ENCODE measurements at places on chromosomes 16 and 17. TPM values are rescaled to one million over a fixed set of nuclear protein-coding genes. Genes with fewer than 3 reads are reported as not detected.

DNA sequence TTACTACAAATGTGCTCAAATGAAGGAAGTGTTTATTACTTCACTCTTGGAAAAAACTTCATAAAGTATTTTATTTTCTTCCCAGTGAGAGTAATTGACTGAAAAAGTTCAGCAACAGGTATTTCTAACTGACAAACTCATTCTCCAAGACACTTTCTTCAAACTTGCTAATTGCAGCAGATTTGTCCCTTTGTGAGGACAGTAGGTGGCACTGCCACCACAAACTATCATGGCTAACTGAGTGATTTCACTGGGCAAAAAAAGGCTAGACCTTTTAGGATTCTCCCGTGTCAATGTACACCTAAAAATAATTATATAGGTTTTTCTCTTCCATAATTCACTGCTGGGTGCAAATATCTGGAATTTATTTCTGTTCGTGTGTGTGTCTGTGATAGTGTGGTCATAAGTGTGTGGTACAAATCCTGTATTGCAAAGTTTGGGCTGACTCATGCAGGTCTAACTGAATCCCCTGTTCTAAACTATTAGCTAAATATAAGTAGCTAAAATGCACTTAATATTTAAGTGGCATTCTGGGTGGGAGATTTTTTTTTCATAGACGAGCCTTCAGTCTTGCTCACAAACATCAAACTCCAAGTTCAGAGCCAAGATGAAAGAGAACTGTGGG lies 3.9 kb downstream of the HS3ST3A1 start:
- no peak overlapping the region for H3K27ac ChIP-seq
- peaks cover 31% of the 10 kb centered on the region for H3K27me3 ChIP-seq
- H3K4me3 ChIP-seq: no peak overlapping the region
- DNase-seq: no peak
- peaks cover 23% of the 10 kb centered on the region for H3K4me1 ChIP-seq

DNA sequence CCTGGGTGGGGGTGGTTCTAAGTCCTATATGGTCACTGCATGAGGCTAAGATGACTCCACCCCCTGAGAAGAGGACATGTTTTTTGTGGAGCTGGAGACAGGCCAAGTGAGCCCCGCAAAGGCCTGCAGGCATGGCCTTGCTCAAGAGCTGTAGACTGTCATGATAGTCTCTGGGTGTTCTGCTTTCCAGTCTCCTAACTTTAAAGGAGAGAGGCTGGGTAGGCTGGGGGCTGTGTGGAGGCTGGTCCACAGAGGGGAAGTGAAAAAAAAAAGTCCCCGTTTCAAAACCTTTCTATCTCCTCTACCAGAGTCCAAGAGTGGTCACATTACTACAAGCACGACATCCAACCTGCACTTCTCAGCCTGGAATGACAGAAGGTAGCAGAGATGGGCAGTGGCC lies 27.1 kb downstream of the CDRT4 start:
- no peak for DNase-seq
- no peaks in the 10 kb centered on the region for H3K27me3 ChIP-seq
- no peaks in the 10 kb centered on the region for H3K36me3 ChIP-seq
- H3K4me3 ChIP-seq: no peak overlapping the region
- H3K4me1 ChIP-seq: peaks cover 20% of the 10 kb centered on the region
- H3K27ac ChIP-seq: no peak overlapping the region

- no peaks in the 10 kb centered on the region for H3K27me3 ChIP-seq
- H3K4me1 ChIP-seq: peaks cover 56% of the 10 kb centered on the region
- peak overlapping the region; percentile 48 for H3K27ac ChIP-seq
- no peaks in the 10 kb centered on the region for H3K36me3 ChIP-seq
- no peak overlapping the region for H3K4me3 ChIP-seq
- no peak for DNase-seq
Observed at GRCh38 chr17:29682987-29683386, 60.3 kb upstream of the CORO6 start.

DNA sequence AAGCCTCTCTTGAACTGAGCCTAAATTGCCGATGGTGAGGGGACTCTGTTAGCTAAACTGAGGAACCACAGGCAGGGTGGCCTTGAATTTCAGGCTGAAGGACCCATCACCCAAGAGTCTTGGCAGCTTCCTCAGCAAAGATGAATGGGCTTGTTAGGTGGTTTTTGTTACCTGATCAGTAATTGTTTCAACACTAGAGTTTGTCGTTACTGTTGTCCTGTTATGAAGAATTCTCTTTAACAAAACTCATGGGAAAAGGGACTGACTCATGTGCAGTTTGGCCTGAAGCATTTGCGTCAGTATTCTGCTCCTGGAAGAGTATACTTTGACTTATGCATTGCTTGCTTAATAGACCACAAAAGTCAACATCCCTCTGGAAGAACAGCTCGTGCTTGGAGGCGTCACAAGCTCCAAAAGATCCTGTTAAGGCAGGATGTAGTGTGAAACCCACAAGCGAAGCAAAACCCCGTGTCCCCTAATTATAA lies 206.0 kb downstream of the IRX3 start:
- no peak overlapping the region for H3K27ac ChIP-seq
- no peak for DNase-seq
- no peaks in the 10 kb centered on the region for H3K36me3 ChIP-seq
- no peaks in the 10 kb centered on the region for H3K4me1 ChIP-seq

- no peaks in the 10 kb centered on the region for H3K36me3 ChIP-seq
- DNase-seq: no peak
- H3K27ac ChIP-seq: peak overlapping the region; percentile 52
- H3K4me1 ChIP-seq: peaks cover 83% of the 10 kb centered on the region
Observed at GRCh38 chr17:17728550-17729251, 47.4 kb downstream of the RAI1 start.

DNA sequence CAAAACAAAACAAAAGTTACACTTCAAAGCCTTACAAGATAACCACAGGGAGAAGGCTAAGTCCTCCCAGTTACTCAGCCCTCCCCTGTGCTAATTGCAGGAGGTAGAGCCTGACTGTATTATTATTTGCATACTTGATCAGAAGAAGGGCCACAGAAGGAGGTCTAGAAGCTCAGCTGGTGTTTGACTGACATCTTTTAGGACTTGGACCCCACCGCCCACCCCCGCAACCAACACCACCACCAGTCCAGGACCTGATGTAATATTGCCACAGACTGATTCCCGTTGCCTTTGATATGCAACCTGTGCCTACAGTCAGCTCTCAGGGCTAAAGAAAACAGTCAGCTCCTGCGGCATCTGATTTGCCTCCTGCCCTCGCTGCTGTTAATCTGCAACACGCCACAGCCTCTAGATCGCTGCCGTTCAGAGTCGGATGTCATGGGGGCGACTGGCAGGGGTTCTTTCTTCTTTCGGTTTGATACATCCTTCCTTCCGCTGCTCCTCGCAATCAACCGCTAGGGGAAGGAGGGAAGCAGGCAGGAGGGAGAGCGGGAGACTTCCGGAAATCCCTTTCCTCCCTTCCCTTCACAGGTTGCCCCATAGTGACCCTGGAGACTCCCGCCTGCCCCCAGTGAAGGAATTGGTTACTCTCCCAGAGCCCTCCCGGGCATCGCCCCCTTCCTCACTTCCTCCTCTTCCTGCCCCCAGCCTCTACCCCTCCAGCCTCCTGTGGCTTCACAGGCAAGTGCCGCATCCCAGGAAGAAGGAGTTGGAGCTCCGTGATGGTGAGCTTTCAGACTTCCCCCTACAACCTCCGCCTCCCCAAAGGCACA lies 90.5 kb upstream of the SOX9 start:
- no peak overlapping the region for H3K27ac ChIP-seq
- DNase-seq: no peak
- H3K36me3 ChIP-seq: no peaks in the 10 kb centered on the region
- H3K4me3 ChIP-seq: peak overlapping the region; percentile 45
- peaks cover 9% of the 10 kb centered on the region for H3K4me1 ChIP-seq

DNA sequence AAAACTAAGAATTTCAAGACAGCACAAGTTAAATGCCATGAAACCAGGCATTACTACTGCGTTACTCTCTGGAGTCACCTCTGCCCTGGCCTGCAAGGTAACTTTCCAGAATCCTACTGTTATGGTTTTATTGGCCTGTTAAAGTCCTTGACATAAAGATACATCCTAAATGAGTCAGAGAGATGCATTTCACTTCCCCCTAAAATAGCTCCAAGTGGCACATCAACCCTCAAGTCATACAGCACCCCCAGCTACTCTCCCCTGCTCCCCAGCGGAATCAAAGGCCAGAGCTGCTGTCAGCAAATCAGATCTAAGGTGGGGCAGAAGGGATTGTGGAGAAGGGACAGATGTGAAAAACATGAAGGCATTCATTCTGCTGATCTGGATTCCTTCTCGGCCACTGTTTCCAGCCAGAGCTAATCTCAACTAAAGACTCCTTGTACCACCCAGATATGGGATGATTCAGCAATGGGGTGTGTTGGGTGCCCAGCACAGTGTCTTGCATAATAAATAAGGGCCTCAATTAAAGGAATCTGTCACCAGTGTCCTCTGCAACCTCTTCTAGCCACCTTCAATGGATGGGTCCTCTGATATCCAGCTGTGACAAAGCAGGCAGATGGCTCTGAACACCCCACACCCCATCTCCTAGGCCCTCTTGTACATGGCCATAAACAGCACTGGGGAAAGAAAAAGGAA lies 8.5 kb upstream of the CCL1 start:
- no peak for DNase-seq
- no peaks in the 10 kb centered on the region for H3K27me3 ChIP-seq
- no peak overlapping the region for H3K4me3 ChIP-seq
- H3K4me1 ChIP-seq: no peaks in the 10 kb centered on the region
- H3K27ac ChIP-seq: no peak overlapping the region

DNA sequence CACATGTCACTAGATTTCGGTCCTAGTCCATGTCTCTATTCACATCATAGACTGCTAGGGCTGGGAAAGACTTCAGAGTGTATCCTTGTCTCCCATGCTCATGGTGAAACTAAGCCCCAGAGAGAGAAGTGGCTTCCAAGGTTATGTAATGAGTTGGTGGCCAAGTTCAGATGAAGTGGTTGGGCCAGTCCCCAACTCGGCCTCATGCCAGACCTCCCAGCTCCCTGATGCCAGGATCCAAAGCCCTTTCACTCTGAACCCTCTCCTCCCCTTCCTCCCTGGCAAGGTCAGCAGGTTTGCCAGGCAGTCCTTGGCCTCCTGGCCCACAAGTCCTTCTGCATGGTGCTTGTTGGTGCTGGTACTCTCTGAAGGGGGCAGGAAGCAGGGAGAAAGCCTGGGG lies 189.7 kb downstream of the AXIN2 start:
- no peak overlapping the region for H3K27ac ChIP-seq
- DNase-seq: no peak
- no peaks in the 10 kb centered on the region for H3K36me3 ChIP-seq
- peaks cover 11% of the 10 kb centered on the region for H3K27me3 ChIP-seq
- no peak overlapping the region for H3K4me3 ChIP-seq

DNA sequence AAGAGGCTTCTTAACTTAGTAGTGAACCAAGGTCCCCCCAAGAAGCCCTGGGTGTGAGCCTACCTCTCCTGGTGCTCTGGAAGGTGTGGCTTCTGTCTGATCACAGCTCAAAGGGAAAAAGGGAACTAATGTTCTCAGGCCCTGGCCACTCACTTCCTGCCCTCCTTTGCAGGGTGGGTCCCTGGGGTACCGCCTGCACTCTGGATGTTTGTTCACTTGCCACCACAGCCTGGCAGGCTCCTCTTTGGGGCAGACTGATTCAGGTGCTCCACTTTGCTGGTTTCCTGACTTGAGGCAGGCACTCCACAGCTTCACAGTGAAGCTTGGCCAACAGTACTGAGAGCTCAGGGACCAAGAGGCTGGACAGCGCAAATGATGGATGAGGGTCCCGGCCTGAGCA lies 5.9 kb upstream of the MYO15A start:
- no peak overlapping the region for H3K4me3 ChIP-seq
- no peak for DNase-seq
- H3K36me3 ChIP-seq: peaks cover 96% of the 10 kb centered on the region
- H3K4me1 ChIP-seq: no peaks in the 10 kb centered on the region
- no peaks in the 10 kb centered on the region for H3K27me3 ChIP-seq

DNA sequence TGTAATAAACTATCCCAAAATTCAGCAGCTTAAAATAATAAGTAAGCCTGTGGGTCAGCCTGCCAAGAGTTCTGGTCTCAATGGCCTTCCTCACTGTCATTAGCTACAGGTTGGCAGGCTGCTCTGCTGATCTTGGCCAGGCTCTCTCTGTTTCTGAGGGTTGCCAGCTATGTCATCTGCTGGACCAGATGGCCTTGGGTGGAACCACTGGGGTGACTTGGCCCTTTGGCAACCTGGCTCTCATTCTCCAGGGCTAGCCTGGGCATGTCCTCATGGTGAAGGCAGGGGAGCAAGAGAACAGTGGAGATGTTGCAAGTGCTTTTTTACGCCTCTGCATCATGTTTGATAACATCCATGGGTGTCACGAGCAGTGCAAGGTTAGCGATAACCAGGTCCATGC lies 13.9 kb downstream of the ITGAM start:
- H3K27me3 ChIP-seq: no peaks in the 10 kb centered on the region
- no peak for DNase-seq
- H3K36me3 ChIP-seq: no peaks in the 10 kb centered on the region
- no peak overlapping the region for H3K4me3 ChIP-seq

DNA sequence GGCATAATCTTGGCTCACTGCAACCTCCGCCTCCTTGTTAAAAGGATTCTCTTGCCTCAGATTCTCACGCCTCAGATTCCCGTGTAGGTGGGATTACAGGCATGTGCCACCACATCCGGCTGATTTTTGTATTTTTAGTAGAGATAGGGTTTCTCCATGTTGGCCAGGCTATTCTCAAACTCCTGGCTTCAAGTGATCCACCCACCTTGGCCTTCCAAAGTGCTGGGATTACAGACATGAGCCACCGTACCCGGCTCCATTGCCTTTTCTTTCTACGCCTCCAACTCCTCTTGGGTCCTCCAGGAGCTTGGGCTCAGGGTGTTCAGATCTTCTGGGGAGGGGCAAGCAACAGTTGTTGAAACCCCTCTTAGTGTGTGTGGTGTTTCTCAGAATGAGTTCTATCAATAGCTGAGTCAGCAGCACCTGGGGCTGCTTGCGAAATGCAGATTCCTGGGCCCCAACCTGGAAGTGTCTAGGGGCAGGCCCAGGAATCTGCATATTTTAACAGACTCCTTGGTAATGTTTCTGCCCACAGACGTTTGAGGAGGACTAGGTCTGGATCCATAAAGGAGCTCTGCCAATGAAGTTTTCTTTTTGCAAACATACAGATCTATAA lies 31.4 kb downstream of the SEC14L5 start:
- H3K27me3 ChIP-seq: peaks cover 17% of the 10 kb centered on the region
- peaks cover 8% of the 10 kb centered on the region for H3K4me1 ChIP-seq
- no peak overlapping the region for H3K27ac ChIP-seq
- H3K4me3 ChIP-seq: no peak overlapping the region

SHBG gene
- not detected for total RNA-seq

SLX1B gene
- 14.3 TPM for total RNA-seq

TLCD3B gene
- total RNA-seq: 0.23 TPM

NDRG4 gene
- total RNA-seq: 11.2 TPM

TMC5 gene
- 0.06 TPM for total RNA-seq

TBX6 gene
- 0.50 TPM for total RNA-seq

CLEC3A gene
- total RNA-seq: 0.17 TPM
